Suppressor macrophage treated with lipopolysaccharide for 1 hour (primary cell): ENCODE measurements at places on chromosomes 6 and 20.

GRCh38 chr6:7419065-7419464, 29.5 kb downstream of the RIOK1 start:
- DNase-seq: no peak

- no peak for DNase-seq
Observed at GRCh38 chr20:44700306-44700705, 14.9 kb upstream of the CCN5 start.

DNA sequence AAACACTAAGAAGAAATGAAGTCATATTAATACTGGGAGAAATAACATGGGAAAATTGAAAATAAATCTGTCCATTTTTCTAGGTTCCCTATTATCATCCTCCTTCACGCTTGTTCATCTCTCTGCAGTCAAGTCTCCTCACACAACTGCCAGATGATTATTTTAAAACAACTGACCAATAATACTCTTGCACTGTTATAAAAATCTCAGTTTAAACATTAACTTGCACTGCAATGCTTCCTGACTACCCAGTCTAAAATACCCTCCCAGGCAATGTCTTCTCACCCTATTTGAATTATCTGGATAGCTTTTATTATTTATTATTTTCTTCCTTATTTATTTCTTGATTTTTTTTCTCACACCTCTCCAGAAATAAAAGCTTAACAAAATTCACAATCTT, 5.7 kb downstream of the EYS start:
- DNase-seq: no peak

DNA sequence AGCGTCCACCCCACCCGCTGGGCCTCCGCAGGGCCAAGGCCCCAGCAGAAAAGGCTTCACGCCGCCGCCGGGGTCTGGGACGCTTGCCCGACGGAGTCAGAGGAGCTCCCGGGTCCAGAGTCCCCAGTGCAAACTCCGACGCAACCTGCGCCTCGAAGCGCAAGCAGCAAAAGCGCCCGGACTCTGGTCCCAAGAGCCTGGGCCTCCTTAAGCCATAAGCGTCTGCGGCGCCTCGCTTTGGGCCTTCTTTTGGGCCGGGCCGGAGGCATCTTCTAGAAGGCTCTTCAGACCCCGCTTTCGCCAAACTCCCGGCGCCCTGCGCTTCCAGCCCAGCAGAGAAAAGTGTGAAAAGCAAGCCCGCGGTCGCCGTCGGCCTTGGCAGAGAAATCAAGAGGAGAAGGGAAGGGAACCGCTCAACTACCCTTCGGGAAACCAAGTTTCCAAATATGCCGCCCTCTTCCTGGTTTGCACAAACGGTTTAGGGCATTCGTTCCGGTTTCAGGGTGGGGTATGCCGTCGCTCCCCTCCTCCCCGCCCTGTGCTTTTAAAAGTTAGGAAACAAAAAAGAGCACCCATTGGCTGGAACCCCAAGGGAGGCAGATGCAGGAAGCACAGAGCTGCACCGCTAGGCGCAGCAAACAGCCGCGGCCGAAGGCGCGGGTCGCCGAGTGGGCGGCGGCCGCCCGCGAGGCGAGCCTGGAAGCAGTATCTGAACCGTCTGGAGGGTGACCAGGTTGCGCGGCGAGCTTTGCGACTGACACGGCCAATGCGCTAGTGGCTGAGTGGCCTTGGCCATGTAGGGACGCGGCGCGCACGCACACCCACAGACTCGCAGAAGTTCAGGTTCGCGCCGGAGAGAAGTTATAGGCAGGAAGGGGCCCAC, 1.2 kb downstream of the TBX18 start:
- DNase-seq: peak; percentile 19

DNA sequence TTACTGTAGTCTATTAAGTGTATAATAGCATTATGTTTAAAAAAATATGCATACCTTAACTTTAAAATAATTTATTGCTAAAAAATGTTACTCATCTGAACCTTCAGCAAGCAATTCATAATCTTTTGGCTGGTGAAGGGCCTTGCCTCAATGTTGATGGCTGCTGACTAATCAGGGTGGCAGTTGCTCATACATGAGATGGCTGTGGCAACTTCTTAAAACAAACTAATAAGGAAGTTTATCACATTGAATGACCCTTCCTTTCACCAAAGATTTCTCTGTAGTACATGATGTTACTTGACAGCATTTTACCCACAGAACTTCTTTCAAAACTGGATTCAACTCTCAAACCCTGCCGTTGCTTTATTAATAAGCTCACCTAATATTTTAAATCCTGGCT, 84.0 kb downstream of the TASP1 start:
- peak; percentile 17 for DNase-seq

GRCh38 chr6:25266456-25267100, 12.6 kb upstream of the CARMIL1 start:
- DNase-seq: no peak
